ENCODE measurements at places on chromosomes 2 and 18.

- no peak for DNase-seq
Observed at GRCh38 chr2:70716951-70717350, 51.0 kb downstream of the ADD2 start.

- no peak for DNase-seq
Observed at GRCh38 chr2:101496279-101496678, 21.4 kb upstream of the RFX8 start.

DNA sequence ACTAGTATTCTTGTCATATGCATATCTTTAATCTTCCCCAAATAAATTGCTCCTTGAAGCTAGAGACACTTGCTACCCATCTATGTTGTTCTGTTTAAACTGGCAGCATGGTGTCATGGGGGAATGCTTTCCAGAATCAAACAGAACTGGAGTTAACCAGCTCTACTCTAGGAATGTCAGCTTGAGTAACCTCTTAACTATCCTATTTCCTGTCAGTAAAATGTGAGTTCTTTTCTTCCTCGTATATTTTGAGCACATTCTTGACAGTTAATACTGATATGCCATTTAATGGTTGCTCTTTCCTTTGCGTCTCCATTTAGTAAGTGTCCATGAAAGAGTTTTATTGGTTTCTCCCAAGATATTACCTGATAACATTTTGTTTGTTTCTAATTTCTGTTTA, 23.0 kb downstream of the CNTNAP5 start:
- no peak for DNase-seq

- DNase-seq = no peak
Observed at GRCh38 chr2:193868833-193869232, 1674.1 kb upstream of the TMEFF2 start.

GRCh38 chr2:101223814-101224231, 28.9 kb upstream of the CNOT11 start:
- no peak for DNase-seq

- DNase-seq = no peak
Observed at GRCh38 chr18:25457126-25457525, 105.2 kb upstream of the ZNF521 start.

DNA sequence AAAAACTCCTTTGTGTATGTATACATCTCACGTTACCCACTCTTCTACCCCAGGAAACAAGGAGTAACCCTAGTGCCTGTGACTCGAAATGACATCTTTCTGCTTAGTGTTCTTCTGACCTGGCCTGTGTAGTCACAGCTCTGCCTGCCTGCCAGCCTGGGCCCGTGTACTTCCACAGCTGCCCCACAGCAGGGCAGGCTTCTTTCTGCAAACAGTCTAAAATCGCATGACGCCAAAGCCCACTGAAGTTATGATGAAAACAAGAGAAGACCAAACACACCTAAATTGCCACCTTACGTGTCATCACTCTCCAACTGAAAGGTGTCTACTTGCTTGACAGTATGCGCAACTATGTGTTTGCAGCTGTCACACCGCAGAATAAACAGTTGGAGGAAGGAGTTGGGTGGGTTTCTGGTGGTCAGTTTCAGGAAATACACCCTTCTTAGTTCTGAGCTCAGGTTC, 1.5 kb downstream of the GAREM1 start:
- DNase-seq = no peak

All from stimulated activated CD8-positive, alpha-beta memory T cell treated with anti-CD3 and anti-CD28 coated beads, Interleukin-15, amount 100 ng/mL, for 4 hours (primary cell).